Renal pelvis (tissue), 12 donors: ENCODE measurements at places on chromosomes 1 and 21. TPM values are rescaled to one million over a fixed set of nuclear protein-coding genes. Genes with fewer than 3 reads are reported as not detected.

- DNase-seq, result no peak
These were observed 78.6 kb upstream of the CSF3R start for GRCh38 chr1:36561361-36561724.

Gene UBIAD1
- polyA plus RNA-seq, result 17.3 TPM

GRCh38 chr1:72432645-72433267 is 150.4 kb upstream of the NEGR1 start:
- no peak for DNase-seq

GRCh38 chr1:178066908-178067614 is 26.8 kb upstream of the RASAL2 start:
- DNase-seq, result no peak

GRCh38 chr1:198906739-198907422 is 268.0 kb downstream of the PTPRC start:
- no peak for DNase-seq

Gene DENND2D
- polyA plus RNA-seq, result 17.8 TPM

- DNase-seq, result no peak
These were observed 107.5 kb upstream of the RUNX1 start for GRCh38 chr21:35156293-35157278.

- DNase-seq, result no peak
These were observed 156.8 kb downstream of the CDC42BPA start for GRCh38 chr1:227161470-227161869.

Gene MYOG
- polyA plus RNA-seq, result 0.15 TPM

Gene CD5L
- polyA plus RNA-seq, result not detected

Gene HIPK1
- polyA plus RNA-seq, result 44.1 TPM

DNA sequence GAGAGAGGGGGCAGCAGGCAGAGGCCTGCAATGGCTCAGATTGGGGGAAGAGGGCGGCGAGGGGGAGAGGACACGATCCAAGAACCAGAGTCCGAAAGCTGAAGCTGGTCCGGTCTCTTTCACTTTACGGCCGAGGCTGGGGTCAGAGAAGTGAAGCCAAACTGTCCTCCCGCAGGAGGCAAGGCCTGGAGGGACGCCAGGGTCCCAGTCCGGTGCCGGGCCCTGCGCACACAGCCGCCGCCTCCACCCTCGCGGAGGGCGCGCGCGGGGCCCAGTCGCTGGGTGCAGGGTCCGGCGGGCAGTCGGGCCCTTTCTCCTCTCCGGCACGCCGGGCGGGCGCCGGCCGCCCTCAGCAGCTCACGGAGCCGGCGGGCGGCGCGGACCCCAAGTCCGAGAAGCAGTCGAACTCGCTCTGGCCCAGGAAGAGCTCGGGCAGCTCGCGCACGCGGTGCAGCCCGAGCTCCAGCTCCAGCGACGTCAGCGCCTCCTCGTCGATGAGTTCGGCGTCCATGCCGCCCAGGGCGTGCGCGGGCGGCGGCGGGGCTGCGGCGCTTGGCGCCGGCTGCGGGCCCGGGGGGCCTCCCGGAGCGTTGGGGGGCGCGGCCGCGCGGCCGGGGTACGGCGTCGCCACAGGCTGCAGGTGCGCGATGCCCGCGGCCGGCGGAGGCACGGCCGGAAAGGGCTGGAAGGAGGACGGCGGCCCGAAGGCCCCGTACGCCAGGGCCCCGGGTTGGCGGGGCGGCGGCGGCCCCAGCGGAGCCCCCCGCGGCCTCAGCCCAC is 749 bp downstream of the CITED4 start:
- DNase-seq, result no peak
